Gastrocnemius medialis (tissue), 4 donors: ENCODE measurements at places on chromosomes 7 and 10.

DNA sequence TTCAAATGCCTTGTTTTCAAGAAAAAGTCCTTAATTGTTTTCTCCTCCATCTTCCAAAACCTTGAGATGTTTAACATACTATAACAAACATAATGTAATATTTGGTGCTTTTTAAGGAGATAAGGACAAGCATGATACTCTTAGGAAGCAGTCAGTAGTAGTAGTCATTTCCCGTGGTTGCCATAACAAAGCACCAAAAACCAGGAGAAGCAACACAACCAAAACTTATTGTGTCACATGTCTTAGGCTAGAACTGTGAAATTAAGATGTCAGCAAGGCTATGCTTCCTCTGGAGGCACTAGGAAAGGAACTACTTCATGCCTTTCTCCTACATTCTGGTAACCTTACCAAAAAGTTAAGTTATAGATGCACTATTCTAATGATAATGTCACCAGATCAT, 106.8 kb downstream of the MBL2 start:
- no peak for DNase-seq

- DNase-seq = no peak
These were observed 579.4 kb downstream of the GATA3 start for GRCh38 chr10:8633909-8634308.

DNA sequence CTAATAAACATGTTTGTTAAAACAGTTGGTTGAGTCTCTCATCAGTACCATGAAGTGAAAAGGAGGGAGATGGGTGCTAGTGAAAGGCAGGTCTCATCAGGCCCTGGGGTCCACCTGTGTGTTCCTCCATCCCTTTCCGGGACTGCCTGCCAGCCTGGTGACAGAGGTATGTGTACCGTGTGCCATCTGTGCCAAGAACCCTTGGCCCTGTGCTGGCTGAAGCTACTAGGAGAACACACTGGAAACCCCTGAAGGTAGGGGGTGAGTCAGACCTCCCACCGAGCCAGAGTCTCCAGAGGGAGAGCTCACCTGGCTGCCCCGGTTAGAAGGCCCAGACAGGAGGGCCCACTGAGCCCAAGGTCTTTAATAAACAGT, 2.3 kb downstream of the DDIT4 start:
- DNase-seq = peak; percentile 77

- no peak for DNase-seq
These were observed 169.7 kb downstream of the NRF1 start for GRCh38 chr7:129780974-129781927.

DNA sequence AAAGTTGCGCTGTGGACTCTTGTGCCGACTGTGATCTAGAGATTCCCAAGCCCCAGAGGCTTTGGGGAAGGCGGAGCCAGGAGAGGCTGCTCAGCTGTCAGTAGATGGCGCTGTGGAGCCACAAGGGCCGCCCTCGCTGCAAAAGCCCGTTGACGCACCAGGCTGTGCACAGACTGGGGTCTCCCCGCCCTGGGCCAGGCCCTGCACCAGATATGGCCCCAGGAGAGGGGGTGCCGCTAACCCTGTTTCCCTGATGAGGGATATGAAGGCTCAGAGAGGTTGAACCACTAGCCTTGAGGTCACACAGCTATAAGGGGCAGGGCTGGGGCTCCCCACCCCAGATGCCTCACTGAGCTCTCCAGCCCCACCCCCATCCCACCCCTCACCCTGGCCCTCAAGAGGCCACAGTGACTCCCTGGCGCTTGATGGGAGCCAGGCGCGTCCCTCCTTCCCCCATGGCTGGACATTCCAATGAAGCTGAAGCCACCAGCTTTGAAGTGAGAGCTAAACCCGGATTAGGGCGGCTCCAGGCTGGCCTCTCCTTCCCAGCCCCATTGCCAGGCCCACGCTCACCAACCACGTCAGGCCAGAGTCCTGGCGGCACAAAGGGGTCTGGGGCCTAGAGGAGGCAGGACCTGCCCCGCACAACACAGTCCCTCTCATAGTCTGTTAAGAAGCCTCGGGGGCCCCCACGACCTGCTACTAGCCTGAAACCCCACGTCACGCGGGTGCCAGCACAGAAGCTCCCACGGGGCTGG, 26.4 kb downstream of the MYL10 start:
- peak; percentile 53 for DNase-seq

GRCh38 chr10:22643116-22643515, 71.3 kb downstream of the PIP4K2A start:
- DNase-seq = no peak

DNA sequence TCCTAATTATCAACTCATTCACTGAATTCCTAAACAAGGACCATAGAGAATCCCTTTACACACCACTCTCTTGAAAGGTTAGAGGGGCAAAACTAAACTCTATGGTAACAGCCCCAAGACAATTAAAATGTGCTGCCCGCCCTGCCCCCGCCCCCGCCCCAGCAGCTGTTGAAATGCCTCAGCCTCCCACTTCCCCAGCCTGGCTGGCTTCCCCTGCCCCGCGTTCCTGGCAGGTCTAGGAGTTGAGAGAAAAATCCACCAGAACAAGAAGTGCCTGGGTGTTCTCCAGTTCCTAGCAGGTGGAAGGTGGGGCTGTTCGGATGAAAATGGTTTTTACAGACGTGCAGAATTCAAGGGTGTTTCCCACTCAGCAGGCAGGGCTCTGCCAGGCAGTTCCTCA, 109.5 kb upstream of the ZEB1 start:
- DNase-seq = no peak

DNA sequence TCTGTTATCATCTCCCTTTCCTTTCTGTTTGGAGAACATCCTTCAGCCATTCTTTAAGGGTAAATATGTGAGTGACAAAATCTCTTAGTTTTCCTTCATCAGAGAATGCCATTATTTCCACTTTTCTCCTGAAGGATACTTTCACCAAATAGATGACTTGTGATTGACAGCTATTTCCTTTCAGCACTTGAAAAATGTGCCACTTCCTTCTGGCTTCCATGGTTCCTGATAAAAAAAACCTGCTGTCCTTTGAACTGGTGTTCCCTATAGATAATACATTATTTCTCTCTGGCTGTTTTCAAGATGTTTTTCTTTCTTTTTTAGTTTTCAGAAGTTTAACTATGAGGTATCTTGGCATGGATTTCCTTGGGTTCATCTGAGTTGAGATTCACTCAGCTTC, 79.7 kb downstream of the TBXAS1 start:
- DNase-seq = no peak

DNA sequence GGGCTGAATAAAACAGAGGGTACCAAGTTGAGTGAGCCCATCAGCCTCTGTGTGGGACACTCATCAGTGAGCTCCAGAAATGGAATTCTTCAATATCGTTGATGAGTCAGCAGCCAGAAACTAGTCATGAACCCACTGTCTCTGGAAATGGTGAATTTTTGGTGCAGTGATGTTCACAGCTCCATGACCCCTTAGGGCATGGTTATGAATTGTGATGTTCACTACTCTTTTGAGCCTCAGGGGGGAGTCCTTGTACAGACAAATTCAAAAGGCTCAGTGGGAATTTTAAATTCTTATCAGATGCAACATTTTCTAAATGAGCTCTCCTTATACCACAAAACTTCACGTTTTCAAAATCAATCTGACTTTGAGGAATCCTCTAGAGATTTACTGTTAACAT, 335.7 kb downstream of the PHTF2 start:
- no peak for DNase-seq

DNA sequence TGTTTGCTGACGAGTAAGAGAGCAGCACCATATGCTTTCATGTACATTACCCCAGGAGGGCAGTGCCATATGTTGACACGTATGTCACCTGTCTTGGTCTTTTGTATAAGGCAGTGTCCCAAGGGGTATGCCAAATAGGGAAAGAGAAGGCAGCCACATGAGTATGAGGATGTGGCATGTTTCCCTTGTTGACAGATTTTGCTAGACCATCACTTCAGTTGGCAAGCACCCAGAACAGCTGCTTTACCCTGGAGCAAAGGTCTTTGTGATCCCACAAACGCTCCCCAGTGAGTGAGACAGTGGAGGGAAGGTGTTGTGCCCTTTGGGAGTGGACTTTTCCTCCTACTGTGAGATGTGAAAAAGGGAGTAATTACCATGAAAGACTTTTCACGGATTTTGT, 350.1 kb downstream of the ETV1 start:
- DNase-seq = no peak

DNA sequence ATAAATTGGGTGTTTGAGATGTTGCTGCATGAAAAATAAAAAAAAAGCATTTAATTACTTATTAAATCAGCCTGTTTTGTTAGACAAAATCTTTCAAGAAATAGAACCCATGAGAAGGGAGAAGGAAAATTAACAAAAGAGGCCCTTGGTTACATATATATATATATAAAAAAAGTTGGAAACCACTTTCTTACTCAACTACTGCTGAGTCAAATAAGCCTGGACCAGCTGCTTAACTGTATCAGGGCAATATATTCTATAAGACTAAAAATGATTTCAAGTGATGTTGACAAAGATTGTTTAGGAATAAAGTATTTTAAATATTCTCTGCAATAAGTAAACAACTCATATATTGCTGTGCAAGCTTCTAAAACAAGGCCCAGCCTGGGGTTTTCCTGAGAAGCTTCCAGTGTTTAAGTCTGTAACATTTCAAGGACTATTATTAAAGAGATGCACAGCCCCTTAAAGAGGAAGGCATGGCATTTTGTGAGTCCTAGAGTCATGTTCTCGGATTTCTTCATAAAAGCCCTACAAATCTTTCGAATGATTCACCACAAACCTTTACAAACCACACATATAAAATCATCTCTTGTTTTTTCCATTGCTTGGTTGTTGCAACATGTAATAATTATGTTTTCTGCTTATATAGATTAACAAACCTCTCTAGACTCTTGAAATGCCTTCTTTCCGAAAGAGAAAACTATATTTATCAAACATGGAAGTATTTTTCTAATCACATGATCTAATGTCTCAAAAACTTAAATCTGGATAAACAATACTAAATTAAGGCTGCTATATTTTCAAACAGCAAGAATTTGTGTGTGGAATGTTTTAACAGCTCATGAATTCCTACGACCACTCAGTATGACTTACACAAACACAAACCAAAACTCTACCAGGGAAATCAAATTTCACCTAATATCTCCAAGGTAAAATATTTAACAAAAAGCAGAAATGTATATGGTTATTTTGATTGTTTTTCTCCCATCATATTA, 14.3 kb downstream of the JAZF1 start:
- DNase-seq = no peak

DNA sequence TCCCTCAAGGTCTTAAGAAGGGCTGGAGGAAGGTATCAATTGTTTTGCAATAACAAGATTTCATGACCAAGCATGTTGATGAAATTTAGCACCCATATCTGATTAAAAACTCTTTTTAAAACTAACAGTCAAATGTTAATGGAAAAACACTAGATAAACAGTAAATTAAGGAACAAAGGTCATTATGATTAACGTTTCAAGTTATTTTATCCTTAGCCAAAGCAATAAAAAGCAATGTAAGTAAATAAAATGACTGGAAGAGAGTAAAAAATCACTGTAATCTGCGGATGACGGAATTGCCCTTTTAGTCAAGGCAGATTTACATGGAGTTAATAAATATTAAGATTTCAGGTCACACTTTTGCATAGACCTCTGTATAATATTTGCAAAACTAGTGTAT, 179.5 kb upstream of the KLF6 start:
- DNase-seq = no peak

DNA sequence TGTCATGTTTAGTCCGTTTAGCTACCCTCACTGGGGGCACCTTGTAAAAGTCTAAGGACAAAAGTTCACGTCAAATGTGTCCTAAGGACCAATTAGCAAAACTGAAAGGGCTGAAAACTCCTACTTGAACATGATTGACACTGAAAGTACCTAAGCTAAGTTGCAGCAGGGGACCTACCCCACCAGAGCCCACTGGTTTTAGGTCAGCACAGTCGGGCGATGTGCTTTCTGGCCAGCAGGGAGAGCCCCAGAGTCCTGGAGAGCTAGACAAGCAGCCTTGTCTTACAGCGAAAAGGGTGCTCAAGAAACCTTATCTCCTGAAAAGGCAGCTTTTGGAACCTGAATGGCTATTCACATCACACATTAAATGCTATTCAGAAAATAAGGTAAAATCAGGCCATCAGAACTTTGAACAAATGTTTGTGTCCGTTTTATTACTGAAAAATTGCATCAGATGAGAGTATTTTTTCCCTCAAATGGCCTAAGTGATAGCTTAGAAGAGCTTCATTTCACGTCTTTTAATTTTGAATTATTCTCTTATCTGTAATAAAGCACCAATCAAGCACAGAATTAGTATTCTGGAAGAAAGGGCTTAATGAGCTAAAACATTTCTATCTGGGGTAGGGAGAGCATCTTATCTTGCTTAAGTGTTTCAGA, 52.2 kb upstream of the MKI67 start:
- no peak for DNase-seq

DNA sequence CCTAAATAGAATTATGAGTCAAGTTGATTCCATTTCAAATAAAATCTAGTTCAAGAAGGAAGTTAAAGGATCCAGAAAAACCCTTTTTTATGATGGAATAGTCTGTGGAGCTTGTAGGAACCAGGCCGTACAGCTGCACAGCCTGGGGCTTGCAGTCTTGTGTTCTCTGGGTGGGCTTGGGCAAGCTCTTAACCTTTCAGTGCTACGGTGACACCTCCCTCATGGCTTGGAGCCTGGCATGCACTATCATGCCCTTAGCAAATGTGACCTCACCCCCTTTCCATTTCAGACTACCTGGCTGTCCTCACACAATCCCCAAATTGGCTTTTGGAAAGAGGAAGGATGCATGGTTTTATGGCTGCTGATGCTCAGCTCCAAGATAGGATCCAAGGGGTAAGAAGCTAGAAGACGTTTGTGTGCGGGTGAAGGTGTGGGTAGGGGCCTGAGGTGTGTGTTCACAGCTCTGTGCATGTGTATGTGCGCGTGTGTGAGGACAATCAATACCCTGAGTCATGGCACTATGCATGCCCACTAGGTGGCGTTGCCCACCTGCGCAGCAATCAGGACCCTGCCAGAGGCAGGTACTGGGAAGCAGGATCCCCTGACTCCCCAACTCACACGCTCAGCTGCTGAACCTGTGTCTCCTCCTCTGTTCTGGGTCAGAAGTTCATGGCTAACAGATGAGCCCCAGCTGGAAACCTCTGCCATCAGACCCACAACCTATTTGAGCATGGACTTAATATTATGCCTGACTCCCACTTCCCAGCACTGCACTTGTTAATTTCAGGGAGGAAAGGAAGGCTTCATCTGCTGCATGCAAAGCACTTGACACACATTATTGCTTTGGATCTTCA, 113.4 kb downstream of the PTPN20 start:
- DNase-seq = no peak

DNA sequence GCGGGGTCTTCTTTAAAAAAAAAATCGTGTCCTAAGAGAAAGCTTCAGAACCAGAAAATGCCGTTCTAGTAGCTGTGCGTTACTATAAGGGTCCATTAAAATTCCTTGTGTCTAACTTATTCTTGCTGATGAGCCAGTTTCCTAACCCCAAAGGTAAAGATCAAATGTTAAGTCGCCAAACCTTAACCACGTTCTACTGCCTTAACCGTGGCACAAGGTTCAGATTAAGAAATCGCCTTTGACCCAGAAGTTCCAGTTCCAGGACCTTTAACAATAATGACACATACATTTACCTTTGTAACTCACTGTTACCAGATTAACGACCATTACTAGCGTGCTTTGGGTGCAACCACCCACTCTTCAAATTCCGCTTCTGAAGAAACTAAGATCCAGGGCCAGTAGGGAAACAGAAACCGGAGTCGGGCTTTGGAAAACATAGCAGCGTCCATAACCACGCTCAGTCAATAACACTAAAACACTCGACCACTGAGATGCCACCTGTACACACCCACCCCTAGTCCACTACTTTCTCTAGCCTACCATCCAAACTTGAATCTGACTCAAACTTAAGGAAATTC, 620 bp downstream of the BET1 start:
- no peak for DNase-seq
